ENCODE measurements at places on chromosomes 16 and 17.

- DNase-seq: no peak
Observed at GRCh38 chr16:27817038-27817437, 246.5 kb downstream of the GSG1L start.

- DNase-seq: no peak
Observed at GRCh38 chr16:55664786-55665407, 9.1 kb downstream of the SLC6A2 start.

DNA sequence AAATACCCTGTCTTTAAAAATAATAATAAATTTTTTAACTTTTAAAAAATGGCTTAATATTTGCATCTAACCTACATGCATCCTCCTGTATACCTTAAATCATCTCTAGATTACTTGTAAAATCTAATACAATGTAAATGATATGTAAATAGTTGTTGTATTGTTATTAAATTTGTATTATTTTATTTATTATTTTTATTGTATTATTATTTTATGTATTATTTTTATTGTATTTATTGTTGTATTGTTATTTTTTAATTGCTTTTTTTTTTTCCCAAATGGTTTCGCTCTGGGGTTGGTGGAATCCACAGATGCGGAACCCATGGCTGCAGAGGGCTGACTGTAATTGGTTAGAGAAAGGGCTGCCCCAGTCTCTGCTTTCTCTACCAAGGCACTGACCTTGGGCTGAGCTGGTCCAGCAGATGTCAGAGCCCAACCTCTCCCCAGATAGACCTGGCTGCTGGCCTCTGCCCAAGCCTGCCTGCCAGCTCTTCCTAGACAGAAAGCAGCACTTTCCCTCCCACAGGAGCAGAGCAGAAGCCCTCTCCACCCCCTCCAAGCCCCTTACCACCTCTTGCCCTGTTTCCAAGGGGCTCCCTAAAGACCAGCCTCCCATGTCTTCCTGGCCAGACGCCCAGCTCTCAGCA is 183.8 kb downstream of the GSG1L start:
- no peak for DNase-seq

- DNase-seq: no peak
Observed at GRCh38 chr16:28606291-28607115, 3.3 kb downstream of the SULT1A1 start.

DNA sequence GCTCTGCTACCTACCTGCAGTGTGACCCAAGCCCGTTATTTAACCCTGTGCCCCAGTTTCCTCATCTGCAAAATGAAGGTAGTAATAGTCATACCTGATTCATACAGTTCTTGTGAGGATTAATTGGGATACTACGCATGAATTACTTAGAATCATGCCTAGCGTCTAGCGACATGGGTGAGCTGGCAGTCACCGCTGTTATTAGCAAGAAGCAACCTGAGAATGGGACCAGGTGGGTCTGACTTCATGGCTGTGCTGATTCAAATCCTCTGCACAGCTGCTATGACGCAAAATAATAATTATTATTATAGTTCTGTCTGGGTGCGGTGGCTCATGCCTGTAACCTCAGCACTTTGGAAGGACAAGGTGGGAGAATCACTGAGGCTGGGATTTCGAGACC is 7.9 kb downstream of the SOCS1 start:
- DNase-seq: no peak

DNA sequence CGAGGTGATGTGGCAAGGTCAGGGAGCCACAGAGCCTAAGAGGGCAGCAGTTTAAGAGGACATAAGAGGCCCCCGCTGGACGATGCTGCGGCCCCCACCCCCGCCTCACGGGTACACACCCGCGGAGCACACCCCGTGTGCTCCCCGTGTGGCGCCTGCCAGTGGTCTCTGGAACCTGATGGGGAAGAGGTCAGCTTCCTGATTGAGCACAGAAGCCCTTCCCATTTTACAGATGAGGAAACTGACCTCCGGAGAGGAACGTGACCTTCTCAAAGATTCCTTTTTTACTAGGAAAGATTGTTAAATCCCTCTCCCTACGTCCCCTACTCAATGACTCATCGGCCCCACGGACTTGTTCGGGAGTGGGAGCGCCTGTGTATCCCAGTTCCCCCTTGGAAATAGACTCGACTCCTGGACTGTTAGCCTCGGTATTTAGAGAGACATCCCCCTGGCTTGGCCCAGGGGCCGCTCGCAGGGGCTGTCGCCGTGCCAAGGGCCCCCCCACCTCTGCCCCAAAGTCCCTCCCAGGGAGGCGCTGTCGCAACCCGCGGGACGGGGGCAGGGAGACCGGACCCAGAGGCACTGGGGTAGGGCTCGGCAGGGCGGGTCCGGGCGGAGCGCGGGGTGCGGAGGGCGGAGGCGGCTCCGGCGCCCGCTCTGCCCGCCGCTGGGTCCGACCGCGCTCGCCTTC is at the start of gene ABCC3:
Gene ABCC3 (plus strand): TSS at position 658 of the 691 bp plus-strand sequence. CDS start 56 bp downstream, outside the sequence.
- no peak for DNase-seq

- no peak for DNase-seq
Observed at GRCh38 chr16:23121024-23121423, 28.2 kb downstream of the USP31 start.

DNA sequence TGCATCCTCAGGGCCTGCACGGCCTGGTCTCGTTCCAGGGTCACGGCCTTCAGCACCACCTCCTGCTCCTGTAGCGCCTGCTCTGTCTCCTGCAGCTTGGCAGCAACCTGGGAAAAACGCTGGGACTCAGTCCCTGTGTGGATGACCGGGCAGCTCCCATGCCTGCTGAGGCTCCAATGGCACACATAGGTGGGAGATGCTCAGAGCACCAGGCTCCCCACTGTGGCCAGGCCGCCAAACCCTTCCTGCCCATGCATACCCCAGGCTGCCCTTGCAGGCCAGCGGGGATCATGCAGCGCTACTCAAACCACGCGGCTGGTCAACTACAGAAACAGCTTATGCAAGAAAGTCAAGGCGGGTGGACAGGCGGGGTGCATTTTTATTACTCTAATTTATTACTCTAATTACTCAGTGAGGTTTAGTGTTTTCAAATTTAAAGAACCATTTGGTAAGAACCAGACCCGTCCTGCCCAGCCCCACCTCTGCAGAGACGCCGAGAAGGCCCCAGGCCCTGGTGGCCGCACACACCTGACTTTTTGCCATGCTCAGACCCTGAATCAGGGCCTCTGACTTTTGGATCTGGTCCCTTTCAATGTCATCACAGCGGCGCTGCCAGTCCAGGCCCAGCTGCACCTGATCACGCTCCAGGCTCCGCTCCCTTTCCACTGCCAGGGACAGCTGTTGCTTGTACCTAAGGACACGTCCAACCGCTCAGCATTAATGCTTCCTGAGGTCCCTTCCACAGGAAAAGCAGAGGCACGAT is 34.0 kb downstream of the CCDC57 start:
- DNase-seq: no peak

DNA sequence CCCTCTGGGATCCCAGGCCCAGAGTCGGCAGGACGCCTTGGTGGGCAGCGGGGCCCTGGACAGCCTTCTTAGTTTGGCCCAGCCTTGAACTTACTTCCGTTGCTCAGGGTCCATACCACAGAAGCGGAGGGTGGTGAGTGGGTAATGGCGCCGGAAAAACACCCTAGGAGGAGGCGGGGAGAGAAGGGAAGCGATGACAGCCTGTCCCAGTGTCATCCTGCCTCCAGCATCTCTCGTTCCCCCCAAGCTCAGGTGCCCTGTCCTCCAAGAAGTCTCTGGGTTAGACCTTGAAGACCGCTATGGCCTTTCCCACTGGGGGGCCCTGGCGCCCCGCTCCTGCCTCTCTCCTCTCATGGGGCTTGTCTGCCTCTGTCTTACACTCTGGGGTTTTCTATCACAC is 22.9 kb downstream of the TNS4 start:
- no peak for DNase-seq

DNA sequence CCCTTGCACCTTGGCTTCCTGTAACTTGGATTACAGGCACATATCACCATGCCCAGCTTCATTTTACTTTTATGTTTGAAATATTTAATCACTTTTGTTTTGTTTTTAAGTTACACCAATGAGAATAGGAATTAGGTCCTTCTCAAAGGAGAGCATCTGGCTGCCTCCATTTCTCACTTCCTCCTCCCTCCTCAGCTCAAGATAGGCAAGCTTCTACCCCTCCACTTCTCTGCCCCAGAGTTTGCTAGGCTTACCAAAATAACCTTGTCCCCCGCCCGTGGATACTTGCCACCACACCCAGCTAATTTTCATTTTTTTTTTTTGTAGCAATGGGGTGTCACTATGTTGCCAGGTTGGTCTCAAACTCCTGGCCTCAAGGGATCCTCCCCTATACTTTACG is 17.9 kb downstream of the GABARAPL2 start:
- DNase-seq: no peak

- DNase-seq: no peak
Observed at GRCh38 chr16:59455497-59455896, 721.4 kb upstream of the GOT2 start.

- peak; percentile 61 for DNase-seq
Observed at GRCh38 chr17:48678141-48678971, 44.0 kb downstream of the PRAC1 start.

GRCh38 chr16:15967655-15968315 is 18.4 kb downstream of the ABCC1 start:
- DNase-seq: no peak

- DNase-seq: no peak
Observed at GRCh38 chr16:24440306-24440705, 99.1 kb upstream of the RBBP6 start.

DNA sequence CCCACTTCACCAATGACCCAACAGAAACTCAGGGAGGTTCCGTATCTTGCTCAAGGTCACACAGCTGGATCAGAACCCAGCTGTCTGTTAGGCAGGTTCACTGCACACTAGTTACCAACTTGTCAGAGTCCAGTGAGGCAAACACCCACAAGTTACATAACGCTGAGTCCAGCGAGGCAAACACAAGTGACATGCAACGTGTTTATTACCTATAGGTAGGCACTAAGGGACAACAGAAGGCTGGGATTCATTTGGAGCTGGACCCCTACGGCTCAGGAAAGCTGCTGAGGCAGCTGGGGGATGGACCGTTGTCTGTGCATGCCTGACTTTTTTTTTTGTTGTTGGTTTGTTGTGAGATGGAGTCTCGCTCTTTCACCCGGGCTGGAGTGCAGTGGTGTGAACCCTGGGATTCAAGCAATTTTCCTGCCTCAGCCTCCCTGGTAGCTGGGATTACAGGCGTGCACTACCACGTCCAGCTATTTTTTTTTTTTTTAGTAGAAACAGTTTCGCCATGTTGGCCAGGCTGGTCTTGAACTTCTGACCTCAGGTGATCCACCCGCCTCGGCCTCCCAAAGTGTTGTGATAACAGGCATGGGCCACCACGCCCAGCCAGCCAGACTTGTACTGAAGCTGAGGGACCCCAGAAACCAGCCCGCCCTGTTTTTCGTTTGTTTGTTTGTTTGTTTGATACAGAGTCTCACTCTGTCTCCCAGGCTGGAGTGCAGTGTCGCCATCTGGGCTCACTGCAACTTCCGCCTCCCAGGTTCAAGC is 1.9 kb upstream of the RSAD1 start:
- no peak for DNase-seq

DNA sequence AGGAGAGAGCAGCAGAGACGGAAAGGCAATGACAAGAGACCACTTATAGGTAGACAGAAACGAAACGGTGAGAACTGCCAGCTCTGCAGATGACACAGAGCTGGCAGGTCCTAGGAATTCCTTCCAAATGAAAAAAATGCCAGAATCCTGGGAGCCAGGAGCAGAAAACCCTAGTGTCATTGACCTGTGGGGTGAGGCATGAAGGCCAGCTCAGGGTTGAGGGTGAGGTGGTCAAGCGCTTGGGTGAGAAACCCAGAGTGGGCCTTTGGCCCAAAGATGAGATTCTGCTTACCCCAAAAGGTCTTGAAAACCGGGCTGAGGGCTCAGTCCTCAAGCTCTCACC is 9.2 kb downstream of the HIC1 start:
- DNase-seq: no peak

DNA sequence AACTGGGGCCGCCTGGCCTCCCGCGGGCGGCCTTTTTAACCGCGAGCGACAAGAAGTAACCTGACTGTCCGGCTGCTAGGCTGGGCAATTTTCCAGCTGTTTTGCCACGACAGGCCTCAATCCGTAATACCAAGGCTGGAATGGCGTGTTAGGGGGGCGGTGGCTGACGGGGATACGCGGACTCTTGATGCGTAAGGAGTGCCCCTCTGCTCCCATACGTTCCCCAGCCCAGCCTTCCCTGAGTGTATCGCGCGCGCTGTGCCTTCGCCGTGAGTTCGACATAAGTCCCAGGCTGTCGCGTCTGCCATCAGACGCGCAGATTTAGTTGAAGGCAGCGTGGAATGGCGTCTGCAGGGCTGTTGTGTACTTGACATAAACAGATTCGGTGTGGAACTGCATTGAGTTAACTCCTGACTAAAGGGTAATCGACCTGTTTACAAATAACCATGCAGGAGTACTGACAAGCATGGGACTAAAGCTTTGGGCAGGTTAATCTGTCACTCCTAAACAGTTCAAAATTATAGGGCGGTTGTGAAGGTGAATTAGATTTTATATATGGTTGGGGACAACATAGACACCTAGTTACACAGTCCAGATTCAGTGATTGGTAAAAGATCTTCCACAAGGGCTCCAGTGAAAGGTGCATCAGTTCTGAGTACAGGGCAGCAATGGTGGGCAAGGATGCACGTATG is 16.6 kb upstream of the ERN1 start:
- DNase-seq: peak; percentile 41

DNA sequence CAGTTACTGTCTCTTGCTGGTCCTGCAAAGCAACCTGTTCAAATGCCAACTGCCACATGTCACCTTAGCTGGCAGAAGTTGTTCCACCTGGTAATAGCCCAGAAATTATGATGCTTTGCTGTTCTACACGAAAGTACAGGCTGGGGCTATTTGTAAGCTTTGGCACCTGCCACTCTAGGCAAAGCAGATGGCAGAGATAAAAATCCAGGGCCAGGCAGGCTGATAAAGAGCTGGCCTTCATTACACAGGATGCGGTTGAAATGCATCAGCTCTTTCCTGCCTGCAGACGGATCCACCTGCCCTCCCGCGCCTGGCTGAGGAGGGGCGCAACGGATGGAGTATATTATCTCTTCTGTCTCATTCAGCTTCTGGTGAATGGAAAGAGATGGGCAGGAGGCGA is 29.3 kb upstream of the KDM8 start:
- DNase-seq: peak; percentile 8

DNA sequence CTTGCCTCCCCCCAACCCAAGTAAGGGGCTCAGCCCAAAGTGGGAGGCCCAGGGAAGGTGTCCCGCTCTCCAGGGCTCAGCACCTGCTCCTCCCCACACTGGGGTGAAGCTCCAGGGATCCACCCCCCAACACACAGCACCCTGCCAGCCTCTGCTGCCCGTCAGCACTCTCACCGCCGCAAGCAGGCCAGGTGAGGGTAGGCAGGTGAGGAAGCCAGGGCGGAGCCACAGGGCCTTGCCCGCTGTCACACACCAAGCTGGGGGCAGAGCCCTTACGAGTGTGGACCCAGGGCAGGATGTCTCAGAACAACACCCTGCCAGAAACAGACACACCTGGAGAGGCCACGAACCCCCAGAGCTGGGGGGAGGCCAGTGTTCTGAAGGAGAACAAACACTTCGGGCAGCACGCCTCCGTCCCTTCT is 19.5 kb downstream of the PLLP start:
- DNase-seq: no peak
